IPS-NIHi11 (cell line): ENCODE measurements at places on chromosomes 3 and 15.

DNA sequence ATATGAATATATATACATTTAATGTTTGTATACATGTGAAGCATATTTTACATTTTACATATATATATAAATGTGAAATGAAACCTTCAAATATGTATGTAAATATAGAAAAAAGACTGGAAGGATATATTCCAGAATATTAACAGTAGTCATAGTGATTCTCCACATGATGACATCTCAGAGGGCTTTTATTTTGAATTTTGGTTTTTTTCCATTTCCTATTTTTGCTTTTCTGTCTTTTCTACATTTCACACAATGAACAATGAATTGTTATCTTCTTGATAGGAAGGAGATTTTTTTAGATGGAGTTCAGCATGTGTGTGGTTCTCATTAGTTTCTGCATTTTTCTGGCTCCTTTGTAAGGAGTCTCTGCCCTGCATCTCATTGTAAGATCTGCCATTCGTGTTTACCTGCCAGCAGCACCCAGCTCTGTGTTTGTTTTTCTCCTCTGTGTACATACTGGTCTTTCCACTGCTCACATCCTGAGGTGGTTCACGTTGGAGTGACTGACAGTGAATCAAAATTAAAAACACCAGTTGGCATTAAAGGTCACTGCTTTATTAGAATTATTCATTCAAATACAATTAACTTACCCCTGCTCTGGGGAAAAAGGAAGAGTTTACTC is 425.3 kb upstream of the MDFIC2 start:
- no peak for DNase-seq

- no peak for DNase-seq
Measured at GRCh38 chr15:58069008-58069407, 3.5 kb upstream of the ALDH1A2 start.

GRCh38 chr15:60529332-60529731 is 50.4 kb upstream of the ICE2 start:
- no peak for DNase-seq

DNA sequence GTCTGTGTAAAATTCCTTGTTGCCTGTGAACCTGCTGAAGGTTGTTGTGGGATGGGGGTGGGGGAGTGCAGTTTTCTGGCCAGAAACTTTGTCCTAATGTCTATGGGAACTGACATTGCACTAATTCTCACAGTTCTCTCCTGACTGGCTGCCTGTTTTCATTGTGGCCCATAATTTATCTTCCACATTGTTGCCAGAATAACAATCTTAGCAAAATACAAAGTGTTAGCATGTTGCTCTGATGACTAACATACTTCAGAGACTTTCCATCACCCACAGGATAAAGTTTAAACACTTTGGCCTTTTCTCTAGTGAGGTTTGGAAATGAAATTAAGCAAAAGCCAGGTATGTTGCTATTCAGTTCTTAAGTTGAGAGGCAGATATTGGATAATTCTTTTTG is 81.4 kb upstream of the TBC1D5 start:
- DNase-seq = no peak

- DNase-seq = no peak
Measured at GRCh38 chr3:144384241-144384979, 412.8 kb downstream of the DIPK2A start.

DNA sequence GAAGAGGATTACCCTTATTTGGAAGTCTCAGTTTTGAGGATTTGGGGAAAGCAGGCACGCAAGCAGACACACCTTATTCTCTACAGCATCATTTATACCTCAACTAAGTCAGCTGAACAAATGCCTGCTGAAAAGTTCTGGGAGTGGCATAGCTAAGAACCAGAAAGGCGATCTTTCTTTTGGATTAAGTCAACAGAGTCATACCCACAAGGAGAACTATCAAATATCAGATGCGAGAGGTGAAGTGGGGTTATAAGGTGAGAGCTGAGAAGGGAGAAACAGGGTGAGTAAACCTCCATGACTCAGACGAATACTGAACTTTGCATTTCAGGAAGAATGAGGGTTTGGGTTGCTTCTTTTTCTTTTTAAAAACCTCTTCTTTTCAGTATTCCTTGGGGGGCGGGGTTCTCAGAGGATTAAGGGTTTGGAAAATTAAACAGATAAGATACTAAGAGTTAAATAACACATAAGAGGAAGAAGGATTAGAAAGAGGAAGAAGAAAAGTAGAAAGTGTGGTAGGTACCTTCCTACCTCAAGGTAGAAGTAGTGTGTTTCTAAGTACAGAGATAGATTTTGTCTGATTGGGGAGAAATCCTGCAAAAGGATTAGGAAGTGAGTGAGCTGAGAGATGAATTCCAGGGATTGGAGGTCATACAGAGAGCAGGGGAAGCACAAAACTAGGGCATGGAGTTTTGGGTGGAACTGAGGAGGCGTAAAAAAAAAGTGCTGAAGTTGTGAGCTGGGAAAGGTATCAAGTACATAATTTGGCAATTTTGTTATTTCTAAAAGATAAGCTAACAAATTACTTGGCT is 41.3 kb upstream of the ICE2 start:
- DNase-seq = no peak

- DNase-seq = no peak
Measured at GRCh38 chr15:49330166-49330565, 92.9 kb upstream of the FGF7 start.

- no peak for DNase-seq
Measured at GRCh38 chr15:98657721-98658120, 9.4 kb downstream of the IGF1R start.

- DNase-seq = no peak
Measured at GRCh38 chr15:72135719-72136118, 17.5 kb downstream of the SENP8 start.

DNA sequence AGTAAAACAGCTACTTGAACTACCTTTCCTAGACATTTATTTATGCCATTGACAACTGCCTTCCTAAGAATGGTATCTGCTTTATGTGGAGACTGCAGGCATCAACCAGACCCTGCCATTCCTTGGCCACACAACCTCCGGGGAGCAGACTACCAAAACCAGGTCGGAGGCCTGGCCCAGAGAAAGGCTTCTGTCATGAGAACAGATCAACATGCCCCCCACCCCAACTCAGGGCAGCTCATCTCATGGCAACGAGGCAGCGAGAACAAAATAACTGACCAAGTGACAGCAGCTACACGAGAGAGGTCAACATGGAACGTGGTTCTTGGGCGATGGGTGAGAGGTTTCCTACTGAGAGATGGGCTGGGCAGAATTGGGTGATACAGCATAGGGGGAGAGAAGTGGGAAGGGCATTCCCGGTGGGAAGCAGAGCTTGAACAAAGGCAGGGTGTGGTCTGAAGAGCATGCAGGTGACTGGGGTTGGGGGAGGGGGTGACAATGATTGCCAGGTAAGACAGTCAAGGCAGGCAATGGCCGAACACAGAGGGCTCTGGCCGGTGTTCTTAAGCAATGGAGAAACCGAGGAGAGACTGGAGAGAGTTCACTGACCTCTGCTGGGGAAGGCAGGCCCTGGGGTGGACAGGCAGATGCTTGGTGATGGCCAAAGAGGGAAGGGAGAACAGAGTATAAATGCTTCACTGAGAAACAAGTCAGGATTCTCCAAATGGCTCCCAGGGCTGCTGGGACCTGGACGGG is 33.9 kb downstream of the CCDC12 start:
- no peak for DNase-seq
